ENCODE measurements at places on chromosomes 5 and 9.

- no peak for DNase-seq
Observed at GRCh38 chr9:86275962-86276361, 6.4 kb downstream of the ISCA1 start.

DNA sequence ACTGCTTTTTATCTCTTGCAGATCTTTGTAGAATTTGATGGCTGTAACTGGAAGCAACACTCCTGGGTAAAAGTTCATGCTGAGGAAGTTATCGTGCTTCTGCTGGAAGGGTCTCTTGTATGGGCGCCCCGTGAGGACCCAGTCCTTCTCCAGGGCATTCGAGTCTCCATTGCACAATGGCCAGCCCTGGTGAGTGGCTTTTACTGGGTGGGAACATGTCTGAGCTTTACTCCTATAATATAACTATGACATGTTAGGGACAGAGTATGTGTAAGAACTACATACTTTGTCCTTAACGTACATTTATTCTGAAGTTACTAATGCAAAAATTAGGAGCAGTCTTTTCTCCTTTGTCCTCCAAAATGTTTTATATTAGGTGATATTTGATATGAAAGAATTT is 20.2 kb downstream of the KDM3B start:
- no peak for DNase-seq

- no peak for DNase-seq
Observed at GRCh38 chr9:37281541-37281940, 141.0 kb upstream of the GRHPR start.

DNA sequence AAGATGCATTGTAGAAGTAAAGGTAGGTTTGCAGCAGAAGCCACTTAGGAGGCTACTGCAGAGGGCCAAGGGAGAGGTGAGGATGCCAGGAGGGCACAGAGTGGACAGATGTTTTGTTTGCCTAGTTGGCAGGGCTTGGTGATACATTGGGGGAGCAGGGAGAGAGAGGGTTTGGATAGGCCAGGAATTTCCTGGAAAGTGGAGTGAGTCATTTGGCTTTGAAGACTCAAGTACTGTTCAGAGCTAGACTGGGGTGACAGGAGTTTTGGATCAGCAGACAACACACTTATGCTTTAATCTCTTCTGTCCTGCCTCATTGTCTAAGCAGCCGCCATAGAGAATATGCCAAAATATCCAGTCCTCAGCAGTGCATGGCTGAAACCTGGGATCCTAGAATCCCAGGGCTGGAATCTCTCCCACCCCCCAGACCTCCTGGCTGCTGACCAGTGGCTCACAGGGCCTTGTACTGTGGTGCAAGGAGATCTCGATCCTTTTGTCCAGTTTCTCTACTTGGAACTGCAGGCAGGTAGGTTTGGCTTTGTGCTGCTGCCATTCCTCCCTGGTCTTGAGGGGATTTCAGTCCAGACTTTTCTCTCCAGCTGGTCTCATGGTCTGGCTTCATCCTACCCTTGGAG is 11.0 kb downstream of the TMEM268 start:
- peak; percentile 62 for DNase-seq

- no peak for DNase-seq
Observed at GRCh38 chr5:175824676-175825075, 46.7 kb upstream of the CPLX2 start.

GRCh38 chr9:79570448-79571308 is 1.1 kb upstream of the TLE4 start:
- peak; percentile 79 for DNase-seq

DNA sequence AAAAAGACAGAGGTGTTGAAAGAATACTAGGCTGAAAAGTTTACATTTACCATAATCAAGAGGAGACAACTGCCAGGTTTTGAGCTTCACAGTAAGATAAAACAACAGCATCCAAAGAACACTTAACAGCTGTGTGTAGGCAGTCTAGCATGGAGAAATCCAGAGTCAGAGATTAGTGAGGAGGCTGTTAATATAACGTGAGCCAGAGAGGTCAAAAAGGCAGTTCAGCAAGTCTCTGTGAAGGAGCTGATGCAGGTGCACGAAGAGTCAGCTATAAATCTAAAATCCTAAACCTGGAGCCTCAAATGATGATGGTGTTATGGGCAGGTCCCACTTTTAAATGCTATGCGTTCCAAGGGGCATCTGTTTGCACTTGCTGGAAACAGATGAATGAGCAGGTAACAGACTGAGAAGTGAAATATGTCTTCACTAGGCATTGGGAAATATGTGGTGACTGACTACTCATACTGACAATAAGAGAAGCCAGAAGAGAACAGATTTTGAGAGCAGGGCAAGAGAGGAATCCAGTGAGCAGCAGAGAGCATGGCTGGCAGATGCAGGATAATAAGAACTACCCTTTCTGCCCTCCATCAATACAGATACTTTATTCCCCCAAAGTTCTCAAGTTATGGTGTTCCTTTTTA is 8.7 kb downstream of the APTX start:
- DNase-seq, result no peak

All from astrocyte of the spinal cord (primary cell).